Stimulated activated CD4-positive, alpha-beta T cell treated with anti-CD3 and anti-CD28 coated beads, Interleukin-15, amount 100 ng/mL, for 1 hour (primary cell): ENCODE measurements at places on chromosomes 6 and 20.
A peak's percentile ranks its signal among the peaks of the same experiment; 100 is the strongest.

DNA sequence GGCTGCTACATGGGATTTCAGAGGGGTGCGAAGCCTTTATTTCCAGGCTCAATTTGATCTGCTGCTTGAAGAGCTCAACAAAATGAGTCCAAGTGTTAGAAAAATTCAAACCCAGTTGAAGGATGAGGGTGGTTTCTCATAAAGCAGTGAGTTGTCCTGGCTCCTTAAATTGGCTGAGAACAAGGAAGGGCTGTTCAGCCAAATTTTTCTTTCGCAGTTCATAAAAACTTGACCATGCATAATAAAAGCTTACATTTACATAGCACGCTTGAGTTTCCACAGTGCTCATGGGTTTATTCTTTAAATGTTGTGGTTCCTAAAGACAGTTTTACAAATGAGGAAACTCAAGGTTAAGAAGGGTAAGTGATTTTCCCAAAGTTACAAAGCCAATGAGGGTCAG lies 174.4 kb upstream of the FOXA2 start:
- no peak for DNase-seq

DNA sequence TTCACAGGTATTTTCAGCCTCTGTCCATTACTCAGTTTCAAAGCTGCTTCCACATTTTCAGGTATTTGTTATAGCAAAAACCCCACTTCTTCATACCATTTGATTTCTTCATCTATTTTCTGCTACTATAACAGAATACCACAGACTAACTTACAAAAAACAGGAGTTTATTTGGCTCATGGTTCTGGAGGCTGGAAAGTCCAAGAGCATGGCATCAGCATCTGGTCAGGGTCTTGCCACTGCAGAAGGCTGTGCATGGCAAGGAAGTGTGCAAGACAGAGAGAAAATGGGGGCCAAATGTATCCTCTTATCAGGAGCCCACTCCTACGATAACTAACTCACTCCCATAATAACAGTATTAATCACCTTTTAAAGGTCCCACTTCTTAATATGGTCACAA lies 82.8 kb upstream of the FOXA2 start:
- DNase-seq, result no peak

- no peak for DNase-seq
Observed at GRCh38 chr20:45358282-45359068, 4.5 kb upstream of the SYS1 start.

- DNase-seq, result no peak
Observed at GRCh38 chr20:63072991-63073737, 66.4 kb upstream of the BHLHE23 start.

DNA sequence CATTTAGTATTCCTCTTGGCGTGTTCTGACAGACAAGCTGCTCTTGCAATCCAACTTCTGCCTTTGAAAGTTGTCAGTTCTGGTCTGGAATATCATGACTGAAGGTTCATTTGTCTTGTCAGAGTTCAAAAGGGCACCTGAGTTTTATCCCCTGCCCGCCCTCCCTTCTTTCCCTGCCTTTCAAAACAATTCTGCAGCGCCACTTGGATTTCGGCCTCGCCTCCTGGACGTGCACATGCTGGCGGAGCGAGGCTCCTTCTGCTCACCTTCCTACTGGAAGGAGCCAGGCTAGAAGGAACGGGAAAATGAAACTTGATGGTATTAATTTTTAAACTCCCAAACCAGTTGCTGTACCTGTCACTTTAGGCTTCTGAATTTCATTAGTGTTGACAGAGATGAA lies 55.7 kb upstream of the HDGFL1 start:
- DNase-seq, result no peak

DNA sequence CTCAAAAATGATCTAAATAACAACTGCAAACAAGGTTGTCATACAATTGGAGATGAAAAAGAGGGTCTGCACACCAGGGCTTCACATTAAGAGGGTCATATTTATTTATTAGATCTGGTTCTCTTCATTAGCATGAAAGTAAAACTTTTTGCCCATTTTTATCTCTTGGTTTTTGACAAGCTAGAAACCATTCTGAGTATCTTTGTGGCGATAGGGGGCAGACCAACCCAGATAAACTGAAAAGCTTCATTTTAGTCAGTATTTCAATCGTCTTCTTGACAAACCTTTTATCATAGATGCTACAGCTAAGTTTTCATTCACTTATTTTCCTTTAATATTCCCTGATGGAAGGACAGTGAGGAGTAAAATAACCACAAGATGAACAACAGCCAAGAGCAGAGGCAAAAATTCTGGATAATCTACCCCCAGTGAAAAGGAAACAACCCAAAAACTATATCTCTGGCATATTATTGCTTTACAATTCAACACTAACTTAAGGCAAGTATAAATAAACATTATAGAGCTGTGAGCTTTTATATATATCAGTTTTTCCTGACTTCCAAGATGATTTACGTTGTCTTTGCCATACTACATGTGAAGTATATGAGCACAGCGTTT lies 45.2 kb downstream of the THEMIS start:
- DNase-seq, result no peak

- DNase-seq, result no peak
Observed at GRCh38 chr6:24545691-24546090, 50.9 kb downstream of the ALDH5A1 start.

- DNase-seq, result no peak
Observed at GRCh38 chr6:87807475-87807874, 105.4 kb upstream of the AKIRIN2 start.

GRCh38 chr6:158698931-158699330 lies 49.1 kb downstream of the SYTL3 start:
- DNase-seq, result no peak

- DNase-seq, result no peak
Observed at GRCh38 chr6:150175586-150176151, 32.8 kb downstream of the PPP1R14C start.

DNA sequence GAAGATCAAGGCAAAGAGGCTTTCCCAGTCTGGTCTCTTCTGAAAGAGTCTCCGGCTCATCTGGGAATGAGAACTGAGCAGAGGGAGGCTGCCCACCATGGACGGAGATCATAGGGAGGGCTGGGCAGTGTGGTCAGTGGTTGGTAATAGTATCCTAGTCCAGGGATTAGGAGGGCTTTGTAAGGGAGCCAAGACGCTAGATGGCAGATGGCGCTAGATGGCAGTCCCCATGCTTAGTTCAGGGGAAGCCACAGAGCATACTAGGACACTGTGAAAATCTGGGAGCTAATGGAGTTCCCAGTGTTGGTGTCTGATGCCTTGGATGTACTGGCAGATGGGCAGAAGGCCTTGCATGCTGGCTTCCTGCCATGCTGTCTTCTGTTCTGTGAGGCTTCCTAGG lies 21.7 kb upstream of the DAAM2 start:
- DNase-seq, result no peak

- DNase-seq, result no peak
Observed at GRCh38 chr6:117326396-117326795, 61.0 kb downstream of the VGLL2 start.

DNA sequence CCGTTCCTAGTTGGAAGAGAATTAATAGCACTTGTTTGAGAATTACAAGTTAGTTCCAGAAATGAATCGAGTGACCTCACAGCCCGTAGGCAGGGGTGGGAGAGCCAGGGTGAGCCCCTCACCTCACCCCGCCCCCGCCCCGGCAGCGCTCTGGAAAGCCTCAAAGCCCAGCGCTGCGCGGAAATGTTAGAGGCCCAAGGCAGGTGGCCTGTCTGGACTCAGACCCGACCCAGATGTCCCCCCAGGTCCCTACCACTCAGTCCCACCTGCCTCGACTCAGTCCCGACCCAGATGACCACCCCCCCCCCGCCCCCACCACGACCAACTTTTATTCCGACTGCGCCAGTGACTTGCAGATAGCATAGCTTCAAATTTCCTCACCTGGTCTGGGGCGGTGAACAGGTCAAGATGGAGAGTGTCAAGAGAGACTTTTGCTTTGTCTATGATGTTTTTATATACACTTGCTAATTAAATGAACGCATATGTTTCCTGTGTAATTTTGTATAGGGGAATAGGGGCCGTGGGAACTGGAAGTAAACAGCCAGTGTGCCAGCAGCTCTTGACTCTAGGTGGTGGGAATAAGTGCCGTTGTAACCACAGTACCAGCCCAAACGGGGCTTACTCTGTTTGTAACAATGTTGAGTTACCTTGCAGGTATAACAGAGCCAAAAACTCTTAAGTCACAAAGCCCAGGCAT lies 1.2 kb upstream of the PXDC1 start:
- DNase-seq, result no peak

- peak; percentile 57 for DNase-seq
Observed at GRCh38 chr6:34027445-34027936, 118.4 kb downstream of the GRM4 start.

GRCh38 chr20:32611286-32611685 lies 26.2 kb upstream of the NOL4L start:
- no peak for DNase-seq
